ENCODE measurements at places on chromosomes 11 and 22.
A peak's percentile ranks its signal among the peaks of the same experiment; 100 is the strongest.

- no peak overlapping the region for H3K4me3 ChIP-seq
- H3K27ac ChIP-seq = no peak overlapping the region
These were observed 18.2 kb upstream of the SYN3 start for GRCh38 chr22:33076343-33076742.

DNA sequence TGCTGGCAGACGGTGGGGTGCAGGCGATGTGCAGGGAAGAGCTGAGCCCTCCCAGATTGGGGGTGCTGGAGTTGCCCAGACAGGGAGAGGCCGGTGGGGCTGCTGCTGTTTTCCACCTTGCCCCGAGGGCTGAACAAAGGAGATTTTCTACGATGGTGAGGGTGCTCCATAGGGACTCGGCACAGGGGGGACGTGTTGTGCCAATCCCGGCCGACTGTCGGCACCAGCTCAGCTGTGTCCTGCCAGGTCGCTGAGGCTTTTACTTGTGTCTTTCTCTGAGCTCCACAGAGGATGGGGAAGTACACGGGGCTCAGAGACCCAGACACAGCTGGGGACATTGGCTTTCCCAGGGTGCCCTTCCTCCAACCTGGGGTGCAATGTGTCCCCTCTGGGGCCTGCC is 816.8 kb downstream of the BRD1 start:
- H3K4me1 ChIP-seq = peaks cover 1% of the 10 kb centered on the region
- H3K36me3 ChIP-seq = no peaks in the 10 kb centered on the region
- no peak for DNase-seq
- H3K27me3 ChIP-seq = peaks cover 14% of the 10 kb centered on the region

- no peaks in the 10 kb centered on the region for H3K27me3 ChIP-seq
- no peaks in the 10 kb centered on the region for H3K4me1 ChIP-seq
- no peak overlapping the region for H3K27ac ChIP-seq
- no peak overlapping the region for H3K4me3 ChIP-seq
These were observed 28.6 kb downstream of the PPIL2 start for GRCh38 chr22:21694394-21694793.

DNA sequence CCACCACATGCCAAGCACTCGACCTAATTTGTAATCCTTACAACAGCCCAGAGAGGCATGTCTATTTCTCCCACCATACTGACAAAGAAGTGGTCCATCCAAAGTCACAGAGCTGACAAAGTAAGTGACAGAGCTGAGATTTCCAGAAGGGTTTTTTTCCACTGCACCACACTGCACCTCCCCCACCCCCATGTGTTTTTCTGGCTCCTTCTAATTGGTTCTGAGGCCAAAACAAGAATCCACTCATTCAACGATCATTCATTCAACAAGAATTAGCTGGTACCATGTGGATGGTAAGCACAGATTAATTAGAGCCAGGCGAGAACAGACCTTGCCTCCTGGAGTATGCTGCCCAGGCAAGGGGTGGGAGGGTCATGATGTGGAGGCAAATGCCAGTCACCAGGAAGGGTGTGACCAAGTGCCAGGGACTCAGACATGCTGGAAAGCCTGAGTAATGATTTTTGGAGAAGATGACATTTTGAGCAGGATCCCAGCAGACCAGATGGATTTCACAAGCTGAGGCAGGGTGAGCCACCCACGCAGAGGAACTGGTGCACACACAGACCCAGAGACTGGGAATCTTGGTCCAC is 14.9 kb upstream of the PRG2 start:
- peaks cover 3% of the 10 kb centered on the region for H3K36me3 ChIP-seq
- H3K4me1 ChIP-seq = no peaks in the 10 kb centered on the region
- H3K27ac ChIP-seq = no peak overlapping the region
- H3K4me3 ChIP-seq = no peak overlapping the region
- no peaks in the 10 kb centered on the region for H3K27me3 ChIP-seq

DNA sequence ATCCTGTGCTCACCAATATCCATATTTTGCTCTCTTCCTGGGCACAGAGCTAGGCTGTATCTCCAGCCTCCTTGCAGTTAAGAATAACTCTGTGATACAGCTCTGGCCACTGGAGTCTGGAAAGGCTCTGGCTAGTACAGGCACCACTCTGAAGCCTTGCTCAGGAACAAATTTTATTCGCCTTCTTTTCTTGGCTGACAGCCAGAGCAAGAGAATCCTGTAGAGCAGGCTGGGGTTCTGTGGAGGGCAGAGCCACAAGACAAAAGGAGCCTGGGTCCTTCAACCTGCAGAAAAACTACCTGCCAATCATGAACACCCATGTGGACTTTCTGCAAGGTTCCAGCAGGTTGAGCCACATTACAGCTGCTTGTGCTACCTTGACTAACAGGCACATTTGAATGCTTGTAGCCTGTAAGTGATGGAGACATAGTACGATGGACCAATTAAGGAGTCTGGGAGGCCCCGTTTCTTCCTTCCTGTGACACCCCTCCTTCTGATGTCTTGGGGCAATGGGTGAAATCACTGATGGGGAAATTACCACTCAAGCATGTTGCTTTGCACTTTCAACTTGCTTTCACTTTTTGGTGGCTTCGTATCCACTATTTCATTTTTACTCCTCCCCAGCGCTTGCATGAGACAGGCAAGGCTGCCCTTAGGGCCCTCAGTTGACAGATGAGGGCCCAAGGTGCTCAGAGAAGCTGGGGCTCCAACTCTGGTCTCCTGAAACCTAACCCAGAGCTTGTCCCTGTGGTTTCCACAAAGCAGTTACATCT is 267.2 kb upstream of the SYN3 start:
- peaks cover 9% of the 10 kb centered on the region for H3K4me1 ChIP-seq
- H3K27me3 ChIP-seq = no peaks in the 10 kb centered on the region
- peaks cover 21% of the 10 kb centered on the region for H3K36me3 ChIP-seq
- H3K27ac ChIP-seq = no peak overlapping the region
- no peak for DNase-seq

- H3K27ac ChIP-seq = no peak overlapping the region
- DNase-seq = no peak
- no peak overlapping the region for H3K4me3 ChIP-seq
- peaks cover 3% of the 10 kb centered on the region for H3K27me3 ChIP-seq
These were observed 9.0 kb downstream of the PRRG4 start for GRCh38 chr11:32838505-32839274.

- H3K27me3 ChIP-seq = no peaks in the 10 kb centered on the region
- DNase-seq = no peak
- no peaks in the 10 kb centered on the region for H3K4me1 ChIP-seq
- no peak overlapping the region for H3K27ac ChIP-seq
These were observed 11.5 kb upstream of the NAP1L4 start for GRCh38 chr11:3003396-3004231.

GRCh38 chr11:80024119-80024518 is 583.3 kb upstream of the TENM4 start:
- H3K36me3 ChIP-seq = no peaks in the 10 kb centered on the region
- peaks cover 8% of the 10 kb centered on the region for H3K4me1 ChIP-seq
- no peak for DNase-seq
- H3K4me3 ChIP-seq = no peak overlapping the region
- H3K27me3 ChIP-seq = no peaks in the 10 kb centered on the region

- DNase-seq = no peak
- no peaks in the 10 kb centered on the region for H3K36me3 ChIP-seq
- peaks cover 28% of the 10 kb centered on the region for H3K27me3 ChIP-seq
These were observed 142.3 kb upstream of the TBCEL start for GRCh38 chr11:120881596-120881995.

DNA sequence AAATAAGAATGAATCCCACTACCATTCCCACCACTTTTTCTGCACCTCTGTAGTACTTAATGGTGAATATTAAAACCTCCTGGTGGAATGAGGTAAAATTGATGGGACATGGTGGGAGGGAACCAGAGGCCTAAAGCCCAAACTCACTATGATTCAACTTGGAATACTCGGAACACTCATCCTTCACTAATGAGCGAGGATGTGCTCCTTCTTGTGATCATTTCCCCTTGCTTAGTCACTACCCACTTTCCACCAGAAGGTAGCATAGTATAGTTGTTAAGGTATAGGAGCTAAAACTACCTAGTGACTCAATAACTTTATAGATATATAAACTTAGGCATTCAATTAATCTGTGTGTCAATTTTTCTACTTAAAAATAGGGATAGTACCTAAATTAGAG is 728.9 kb downstream of the OPCML start:
- H3K36me3 ChIP-seq = no peaks in the 10 kb centered on the region
- H3K27ac ChIP-seq = no peak overlapping the region
- peaks cover 27% of the 10 kb centered on the region for H3K27me3 ChIP-seq
- H3K4me3 ChIP-seq = no peak overlapping the region

DNA sequence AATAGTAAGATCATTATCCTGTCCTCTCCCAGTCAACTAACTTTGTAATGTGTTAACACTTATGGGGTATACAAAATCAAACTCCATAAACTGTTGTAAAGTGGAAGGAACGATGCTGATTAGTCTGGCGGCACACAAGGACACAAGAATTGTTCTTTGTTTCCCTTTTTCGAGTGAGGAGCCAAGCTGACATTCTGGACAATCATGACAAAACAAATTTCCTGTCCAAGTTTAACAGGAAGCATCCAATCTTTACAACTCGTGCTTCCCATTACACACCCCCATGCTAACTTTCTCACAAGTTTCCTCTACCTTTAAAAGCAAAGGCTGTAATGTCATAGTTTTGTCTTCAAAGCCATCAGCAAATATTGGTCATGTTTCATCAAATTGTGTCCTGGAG is 20.4 kb upstream of the LDLRAD3 start:
- H3K27ac ChIP-seq = no peak overlapping the region
- H3K4me1 ChIP-seq = peaks cover 1% of the 10 kb centered on the region
- H3K36me3 ChIP-seq = no peaks in the 10 kb centered on the region
- H3K27me3 ChIP-seq = peaks cover 3% of the 10 kb centered on the region

GRCh38 chr22:44261164-44261860 is 51.4 kb downstream of the SHISAL1 start:
- no peaks in the 10 kb centered on the region for H3K4me1 ChIP-seq
- DNase-seq = no peak
- no peak overlapping the region for H3K4me3 ChIP-seq
- H3K36me3 ChIP-seq = no peaks in the 10 kb centered on the region
- H3K27me3 ChIP-seq = peaks cover 28% of the 10 kb centered on the region

DNA sequence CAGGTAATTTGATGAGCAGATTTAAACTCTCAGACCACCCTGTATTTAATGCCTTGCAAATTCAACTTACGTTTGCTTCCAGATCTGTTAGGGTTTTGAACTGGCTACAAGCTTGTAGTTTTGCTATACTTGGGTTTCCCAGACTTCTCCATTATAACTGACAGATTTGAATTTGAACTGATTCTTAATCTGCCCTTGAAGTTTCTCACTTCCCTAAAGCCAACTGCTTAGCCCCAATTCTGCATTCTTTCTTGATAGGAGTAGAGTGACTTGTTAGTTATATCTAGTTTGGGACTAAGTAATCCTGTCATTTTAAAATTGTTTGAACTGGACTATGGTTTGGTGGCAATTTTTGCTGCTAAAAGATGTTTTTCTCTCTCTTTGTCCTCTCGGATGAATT is 9.7 kb downstream of the LAYN start:
- H3K27me3 ChIP-seq = peaks cover 10% of the 10 kb centered on the region
- DNase-seq = no peak
- no peak overlapping the region for H3K27ac ChIP-seq
- H3K36me3 ChIP-seq = peaks cover 3% of the 10 kb centered on the region

DNA sequence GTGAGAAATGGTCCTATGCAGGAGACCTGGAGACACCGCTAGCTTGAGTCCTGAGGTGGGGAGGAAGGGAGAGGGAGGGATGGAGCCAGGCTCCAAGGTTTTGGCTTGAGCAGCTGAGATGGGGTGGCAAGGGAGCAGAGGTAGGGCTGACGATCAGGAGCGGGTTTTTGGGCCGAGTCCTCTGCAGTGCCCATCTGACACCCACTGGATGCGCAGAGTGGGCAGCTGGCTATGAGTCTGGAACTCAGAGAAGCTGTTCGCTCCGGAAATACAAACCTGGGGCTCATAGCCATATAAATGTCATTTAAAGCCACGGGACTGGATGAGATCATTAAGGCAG is 453 bp upstream of the MAFF start:
- peaks cover 4% of the 10 kb centered on the region for H3K4me1 ChIP-seq
- H3K36me3 ChIP-seq = no peaks in the 10 kb centered on the region

DNA sequence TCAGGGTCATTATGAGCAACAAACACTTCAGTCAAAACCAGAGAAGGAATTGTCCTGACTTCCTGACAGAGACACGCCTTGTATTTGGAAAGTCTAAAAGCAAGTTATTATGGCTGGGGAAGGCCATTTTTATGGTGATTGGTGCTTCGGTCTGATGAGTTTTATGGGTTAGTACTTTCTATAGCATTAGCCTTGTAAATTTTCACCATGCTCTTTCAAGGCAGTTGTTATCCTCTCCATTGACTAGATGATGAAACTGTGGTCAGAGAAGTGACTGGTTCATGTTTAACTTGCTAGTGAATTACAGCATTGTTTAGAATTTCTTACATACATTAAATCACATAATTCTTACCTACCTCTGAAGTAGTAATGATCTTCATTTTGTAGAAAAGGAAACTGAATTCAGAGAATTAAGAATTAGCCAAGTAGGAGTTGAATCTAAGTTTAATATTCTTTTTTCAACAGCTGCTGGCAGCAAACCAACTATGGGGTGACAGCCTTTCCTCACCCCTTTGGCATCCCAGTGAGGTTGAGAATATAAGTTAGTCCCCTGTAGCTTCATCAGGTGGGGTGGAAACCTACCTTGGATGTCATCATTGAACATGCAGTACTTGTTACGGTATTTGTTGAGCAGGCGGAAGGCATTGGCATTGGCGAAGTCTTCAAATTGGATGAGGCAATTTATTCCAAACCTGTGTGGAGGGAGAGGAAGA is 90.0 kb downstream of the CCDC81 start:
- no peak overlapping the region for H3K4me3 ChIP-seq
- H3K27me3 ChIP-seq = no peaks in the 10 kb centered on the region
- peaks cover 18% of the 10 kb centered on the region for H3K4me1 ChIP-seq
- H3K36me3 ChIP-seq = no peaks in the 10 kb centered on the region
- no peak overlapping the region for H3K27ac ChIP-seq

DNA sequence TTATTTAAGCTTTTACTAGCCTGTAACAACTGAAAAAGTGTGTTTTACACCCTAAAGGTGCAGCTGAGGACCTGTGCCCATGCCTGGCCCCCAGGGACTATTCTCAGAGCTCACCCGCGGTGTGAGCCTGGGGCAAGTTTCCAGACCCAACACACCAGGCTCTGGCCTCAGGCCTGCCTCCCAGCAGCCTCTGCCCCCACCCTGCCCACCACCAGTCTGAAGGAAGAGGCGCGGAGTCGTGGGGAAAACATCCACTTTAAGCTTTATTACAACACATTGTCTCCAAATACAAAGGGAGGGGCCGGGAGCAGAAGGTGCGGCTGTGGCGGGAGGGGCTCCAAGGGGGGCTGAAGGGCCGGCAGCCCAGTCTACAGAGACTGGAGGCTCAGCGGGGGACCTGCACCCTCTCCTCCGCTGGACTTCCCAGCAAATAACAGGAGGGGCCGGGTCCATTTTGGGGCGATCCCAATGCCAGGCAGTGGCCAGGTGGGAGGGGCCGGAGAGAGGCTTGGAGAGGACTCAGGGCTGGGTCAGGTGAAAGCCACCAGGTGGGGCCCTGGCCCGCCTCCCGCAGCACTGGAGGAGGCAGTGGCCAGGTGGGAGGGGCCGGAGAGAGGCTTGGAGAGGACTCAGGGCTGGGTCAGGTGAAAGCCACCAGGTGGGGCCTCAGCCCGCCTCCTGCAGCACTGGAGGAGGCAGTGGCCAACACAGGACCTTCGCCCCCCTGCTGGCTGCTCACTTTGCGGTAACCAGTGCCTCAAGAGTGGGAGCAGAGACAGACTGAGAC is 18.1 kb downstream of the DUSP8 start:
- H3K27ac ChIP-seq = no peak overlapping the region
- peaks cover 4% of the 10 kb centered on the region for H3K4me1 ChIP-seq
- no peak for DNase-seq
- H3K27me3 ChIP-seq = peaks cover 33% of the 10 kb centered on the region
- H3K36me3 ChIP-seq = peaks cover 2% of the 10 kb centered on the region
- no peak overlapping the region for H3K4me3 ChIP-seq

- DNase-seq = peak; percentile 7
- no peaks in the 10 kb centered on the region for H3K36me3 ChIP-seq
- no peak overlapping the region for H3K27ac ChIP-seq
- no peaks in the 10 kb centered on the region for H3K27me3 ChIP-seq
These were observed 71.0 kb downstream of the BRD1 start for GRCh38 chr22:49756676-49757075.
